Aorta (tissue), 5 donors: ENCODE measurements at places on chromosomes 6 and 20. TPM values are rescaled to one million over a fixed set of nuclear protein-coding genes. Genes with fewer than 3 reads are reported as not detected.

The GABRR1 gene
- 1.8 TPM for total RNA-seq

The GABRR2 gene
- total RNA-seq = 3.6 TPM

GRCh38 chr6:41872147-41872546, 23.0 kb downstream of the USP49 start:
- DNase-seq = no peak

- peak; percentile 59 for DNase-seq
Measured at GRCh38 chr20:19889011-19889953, 127.9 kb upstream of the NAA20 start.

- DNase-seq = peak; percentile 64
Measured at GRCh38 chr6:34546551-34547321, 9.4 kb downstream of the SPDEF start.
